Left forelimb (tissue), 1 donor: ENCODE measurements at places on chromosomes 13 and 19.

- DNase-seq, result no peak
Observed at GRCh38 chr13:51044023-51044665, 66.9 kb downstream of the C13orf42 start.

GRCh38 chr13:105135852-105136615 lies 1399.4 kb downstream of the EFNB2 start:
- DNase-seq, result no peak

- DNase-seq, result no peak
Observed at GRCh38 chr13:39251340-39251739, 213.1 kb downstream of the NHLRC3 start.

DNA sequence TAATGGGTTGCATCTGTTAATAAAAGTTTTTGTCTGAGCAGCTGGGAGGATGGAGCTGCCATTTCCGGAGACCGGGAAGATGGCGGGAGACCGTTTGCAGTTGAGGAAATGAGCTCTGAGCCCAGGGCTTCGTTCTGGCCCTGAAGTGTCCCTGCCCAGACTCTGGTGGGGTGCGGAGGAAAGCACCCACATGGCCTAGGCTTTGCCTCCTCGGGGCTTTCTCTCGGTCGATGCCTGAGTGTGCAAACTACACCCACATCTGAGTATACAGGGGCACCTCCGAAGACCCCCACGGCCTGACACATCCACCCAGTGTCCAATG lies 15.6 kb upstream of the NANOS3 start:
- DNase-seq, result no peak

GRCh38 chr19:681029-682019 lies 5.1 kb downstream of the FSTL3 start:
- DNase-seq, result no peak
